Endothelial cell of umbilical vein (primary cell): ENCODE measurements at places on chromosomes 2 and 18. TPM values are rescaled to one million over a fixed set of nuclear protein-coding genes. Genes with fewer than 3 reads are reported as not detected.

The IL37 gene
- total RNA-seq = not detected in 2 replicates

The NPPC gene
- not detected in 2 replicates for total RNA-seq

The TRIM43B gene
- not detected in 2 replicates for total RNA-seq

The PLCL1 gene
- 3.4 and 5.1 TPM in 2 replicates for total RNA-seq

The ANKRD36B gene
- total RNA-seq = 47.0 and 79.8 TPM in 2 replicates

The G6PC2 gene
- total RNA-seq = not detected in 2 replicates

The GAREM1 gene
- total RNA-seq = 1.0 and 1.1 TPM in 2 replicates
